Smooth muscle cell of the pulmonary artery (primary cell): ENCODE measurements at places on chromosomes 7 and 10. TPM values are rescaled to one million over a fixed set of nuclear protein-coding genes. Genes with fewer than 3 reads are reported as not detected.

The IFIT1B gene
- total RNA-seq: 0.03 TPM in 1 of 2 replicates, not detected in the other

The HGF gene
- total RNA-seq: 51.1 and 342 TPM in 2 replicates

The MMRN2 gene
- total RNA-seq: 6.2 and 6.3 TPM in 2 replicates

The GARIN1A gene
- total RNA-seq: 1.3 and 1.4 TPM in 2 replicates

The LLCFC1 gene
- total RNA-seq: not detected in 2 replicates

The NEBL gene
- 0.65 TPM in 1 of 2 replicates, not detected in the other for total RNA-seq

The DDC gene
- total RNA-seq: not detected in 2 replicates

The CACNA2D1 gene
- 134 and 591 TPM in 2 replicates for total RNA-seq

The C7orf33 gene
- not detected in 2 replicates for total RNA-seq

The HOXA6 gene
- 1.4 TPM in 1 of 2 replicates, not detected in the other for total RNA-seq

The HKDC1 gene
- 0.78 and 6.8 TPM in 2 replicates for total RNA-seq

The SSBP1 gene
- total RNA-seq: 77.1 and 90.1 TPM in 2 replicates

The NT5C3A gene
- total RNA-seq: 9.5 and 10.0 TPM in 2 replicates

The PPP1R17 gene
- total RNA-seq: not detected in 2 replicates

The CH25H gene
- total RNA-seq: 0.20 and 0.78 TPM in 2 replicates

The EBF3 gene
- 1.6 and 6.5 TPM in 2 replicates for total RNA-seq

The CYP3A7 gene
- total RNA-seq: not detected in 2 replicates

The OR2A42 gene
- 0.03 TPM in 1 of 2 replicates, not detected in the other for total RNA-seq

The ADGRA1 gene
- total RNA-seq: not detected in 2 replicates

The DMTF1 gene
- total RNA-seq: 78.6 and 80.7 TPM in 2 replicates

The GNGT1 gene
- not detected in 2 replicates for total RNA-seq

The GDF10 gene
- total RNA-seq: 0.03 and 5.5 TPM in 2 replicates

The CHAT gene
- not detected in 2 replicates for total RNA-seq

The MORN4 gene
- 6.9 and 11.3 TPM in 2 replicates for total RNA-seq

The ZDHHC4 gene
- total RNA-seq: 71.8 and 75.7 TPM in 2 replicates
